Stimulated activated CD8-positive, alpha-beta memory T cell treated with anti-CD3 and anti-CD28 coated beads, Interleukin-15, amount 100 ng/mL, for 48 hours (primary cell): ENCODE measurements at places on chromosomes 7 and 10.

- no peak for DNase-seq
Observed at GRCh38 chr7:120256344-120257070, 16.5 kb upstream of the KCND2 start.

DNA sequence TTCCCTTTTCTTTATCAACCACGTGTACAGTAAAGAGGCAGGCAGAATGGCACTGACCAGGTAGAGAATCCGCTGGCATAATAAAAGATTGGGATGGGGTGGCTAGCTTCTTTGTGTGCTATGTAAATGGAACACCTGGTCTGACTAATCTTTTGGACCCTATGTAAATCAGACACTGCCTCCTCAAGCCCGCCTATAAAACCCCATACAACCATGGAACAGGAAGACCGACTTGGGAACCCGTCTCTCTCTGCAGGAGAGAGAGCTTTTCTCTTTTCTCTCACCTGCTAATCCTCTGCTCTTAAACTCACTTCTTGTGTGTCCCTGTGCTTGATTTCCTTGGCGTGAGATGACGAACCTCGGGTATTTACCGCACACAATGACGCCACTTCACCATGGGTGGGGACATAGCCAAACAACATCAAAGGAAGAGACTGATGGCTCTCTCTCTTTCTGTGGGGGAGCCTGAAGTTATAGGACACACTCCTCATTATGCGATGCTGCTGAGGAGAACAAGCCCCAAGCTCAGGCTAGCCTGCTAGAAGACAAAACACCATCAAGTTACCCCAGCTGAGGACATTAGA, 94.2 kb downstream of the ARL5B start:
- DNase-seq, result no peak

DNA sequence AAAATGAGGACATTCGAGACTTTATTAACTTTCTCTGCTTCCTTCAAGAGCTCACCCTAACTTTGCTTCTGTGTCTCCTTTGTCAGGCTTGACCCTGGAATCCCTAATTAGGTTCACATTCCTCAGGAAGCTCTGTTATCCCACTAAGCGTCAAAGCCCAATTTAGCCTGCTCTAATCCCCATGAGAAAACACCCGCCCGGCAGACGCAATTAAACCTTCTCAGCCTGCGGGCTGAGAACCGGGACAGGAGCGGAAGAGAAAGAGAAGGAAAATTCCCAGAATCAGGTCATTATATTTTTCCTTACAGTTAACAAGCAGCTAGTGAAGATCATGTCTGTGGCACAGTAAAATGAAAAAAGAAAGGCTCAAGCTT, 93.0 kb downstream of the TNS3 start:
- no peak for DNase-seq

GRCh38 chr10:125201108-125201524, 40.8 kb upstream of the CTBP2 start:
- DNase-seq, result no peak

GRCh38 chr10:51815723-51816122, 116.3 kb upstream of the CSTF2T start:
- no peak for DNase-seq

GRCh38 chr10:17747883-17748550, 4.0 kb upstream of the TMEM236 start:
- no peak for DNase-seq

- DNase-seq, result no peak
Observed at GRCh38 chr7:30462179-30462578, 16.4 kb downstream of the NOD1 start.

DNA sequence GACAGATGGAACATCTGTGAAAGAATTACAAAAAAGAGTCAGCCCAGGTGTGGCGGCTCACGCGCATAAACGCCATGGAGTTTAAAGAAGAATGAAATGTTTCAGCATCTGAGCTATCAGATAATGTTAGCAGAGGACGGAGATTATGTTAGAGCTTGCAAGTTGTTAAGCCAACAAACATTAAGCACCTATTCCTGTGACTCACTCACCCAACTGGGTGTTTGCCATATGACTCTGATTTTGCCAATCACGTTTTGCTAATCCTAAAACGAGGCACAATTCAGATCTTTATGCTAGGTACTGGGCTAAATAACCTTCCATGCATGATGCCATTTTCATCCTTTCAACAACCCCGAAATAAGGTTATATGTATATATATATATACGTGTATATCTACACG, 29.0 kb upstream of the CCNY start:
- no peak for DNase-seq

DNA sequence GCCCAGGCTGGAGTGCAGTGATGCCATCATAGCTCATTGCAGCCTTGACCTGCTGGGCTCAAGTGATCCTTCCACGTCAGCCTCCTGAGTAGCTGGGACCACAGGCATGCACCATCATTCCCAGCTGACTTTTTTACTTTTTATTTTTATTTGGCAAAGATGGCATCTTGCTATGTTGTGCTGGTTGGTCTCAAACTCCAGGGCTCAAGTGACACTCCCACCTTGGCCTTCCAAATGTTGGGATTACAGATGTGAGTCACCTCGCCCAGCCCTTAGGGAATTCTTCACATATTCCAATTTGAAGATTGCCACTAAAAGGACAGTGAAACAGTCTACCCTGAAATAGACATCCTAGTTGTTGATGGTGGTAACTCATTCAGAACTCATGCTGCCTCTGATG, 27.7 kb downstream of the SUGCT start:
- DNase-seq, result no peak

- DNase-seq, result no peak
Observed at GRCh38 chr10:5490698-5491464, 8.5 kb downstream of the CALML5 start.

DNA sequence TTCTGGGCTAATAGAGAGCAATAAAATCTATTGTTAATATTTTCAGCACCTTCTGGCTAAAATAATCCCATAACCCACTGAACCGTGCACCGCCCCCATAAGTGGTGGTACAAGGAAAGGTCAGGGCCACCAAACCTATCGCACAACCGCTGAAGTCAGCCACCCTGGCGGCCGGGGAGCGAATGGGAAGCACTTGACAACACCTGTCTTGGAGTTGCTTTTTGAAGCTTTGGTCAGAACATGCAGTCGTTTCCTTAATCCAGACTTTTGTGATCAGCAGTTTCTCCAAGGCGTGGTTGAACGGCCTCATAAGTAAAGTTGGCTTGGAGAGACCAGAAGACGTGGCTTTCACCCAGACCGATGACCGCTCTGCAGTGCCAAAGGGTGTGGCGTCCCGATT, 97.4 kb downstream of the DNAJB6 start:
- no peak for DNase-seq

- no peak for DNase-seq
Observed at GRCh38 chr10:44593952-44594351, 209.1 kb upstream of the CXCL12 start.

DNA sequence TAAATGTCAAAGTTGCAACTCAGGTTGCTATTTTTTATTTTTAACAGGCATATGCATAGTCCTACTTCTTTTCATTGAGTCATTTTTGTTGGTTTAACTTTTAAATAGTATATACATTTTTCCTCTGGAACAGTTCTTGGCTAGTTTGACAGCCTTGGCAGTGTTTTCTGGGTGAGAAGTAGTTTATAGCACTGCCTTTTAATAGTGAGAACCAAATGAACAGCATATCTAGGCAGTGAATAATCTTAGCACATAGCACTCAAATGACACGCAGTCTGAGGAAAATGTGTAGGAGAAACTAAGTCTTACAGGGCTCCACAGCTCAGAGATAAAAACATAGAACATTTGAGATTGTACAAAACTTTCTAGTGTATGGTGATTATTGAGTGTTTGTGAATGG, 265.5 kb upstream of the POT1 start:
- DNase-seq, result no peak

GRCh38 chr10:125626671-125627070, 56.3 kb downstream of the TEX36 start:
- no peak for DNase-seq

- DNase-seq, result no peak
Observed at GRCh38 chr10:9081961-9082360, 1027.5 kb downstream of the GATA3 start.

- no peak for DNase-seq
Observed at GRCh38 chr10:130283219-130283545, 147.0 kb downstream of the GLRX3 start.

DNA sequence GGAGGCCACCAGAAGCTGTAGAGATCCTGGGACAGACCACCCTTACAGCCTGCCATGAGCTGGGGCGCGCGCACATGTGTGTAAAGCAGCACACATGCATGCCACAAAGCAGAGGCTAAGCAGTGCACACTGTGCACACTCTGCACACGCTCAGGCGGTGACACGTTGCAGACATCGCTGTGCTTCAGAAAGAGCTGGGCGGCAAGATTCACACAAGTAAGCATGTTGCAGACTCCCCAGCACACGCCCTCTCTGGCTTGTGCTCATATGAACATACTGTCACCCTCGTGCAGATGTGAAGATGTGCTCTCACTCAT, 478.9 kb downstream of the DNAJB6 start:
- no peak for DNase-seq

DNA sequence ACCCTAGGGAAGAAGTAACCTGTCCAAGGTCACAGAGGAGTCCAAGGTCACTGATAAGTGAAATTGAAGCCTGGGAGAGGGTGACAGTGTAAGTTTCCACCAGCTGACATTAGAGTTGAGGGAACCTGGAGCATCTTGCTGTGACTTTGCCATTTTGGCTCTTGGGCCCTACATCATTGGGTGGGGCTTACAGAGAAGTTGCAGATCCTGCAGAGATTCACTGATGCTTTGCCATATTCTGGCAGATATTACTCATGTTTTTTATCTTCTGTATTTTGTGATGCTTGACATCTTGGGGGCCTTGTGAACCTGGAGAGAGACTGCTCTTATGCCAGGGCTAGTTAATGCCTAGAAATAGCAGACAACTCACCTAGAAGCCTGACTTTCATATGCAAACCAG, 36.5 kb downstream of the SMKR1 start:
- no peak for DNase-seq

- no peak for DNase-seq
Observed at GRCh38 chr10:129901389-129902006, 62.6 kb downstream of the EBF3 start.

DNA sequence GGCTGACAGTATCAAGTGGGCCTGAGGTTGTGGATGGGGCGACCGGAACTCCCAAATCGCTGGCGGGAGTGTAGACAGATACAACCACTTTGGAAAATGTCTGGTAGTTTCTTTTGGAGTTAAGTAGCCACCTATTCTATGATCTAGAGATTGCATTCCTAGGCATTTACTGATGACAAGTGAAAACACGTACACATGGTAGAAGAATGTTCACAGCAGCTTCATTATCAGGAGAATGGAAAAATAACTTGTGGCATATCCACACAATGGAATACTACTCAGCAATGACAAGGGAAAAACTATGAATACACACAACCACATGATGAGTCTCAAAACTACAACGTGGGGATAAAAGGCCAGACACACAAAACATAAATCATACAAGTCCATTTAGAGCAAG, 146.0 kb downstream of the MYOF start:
- no peak for DNase-seq

DNA sequence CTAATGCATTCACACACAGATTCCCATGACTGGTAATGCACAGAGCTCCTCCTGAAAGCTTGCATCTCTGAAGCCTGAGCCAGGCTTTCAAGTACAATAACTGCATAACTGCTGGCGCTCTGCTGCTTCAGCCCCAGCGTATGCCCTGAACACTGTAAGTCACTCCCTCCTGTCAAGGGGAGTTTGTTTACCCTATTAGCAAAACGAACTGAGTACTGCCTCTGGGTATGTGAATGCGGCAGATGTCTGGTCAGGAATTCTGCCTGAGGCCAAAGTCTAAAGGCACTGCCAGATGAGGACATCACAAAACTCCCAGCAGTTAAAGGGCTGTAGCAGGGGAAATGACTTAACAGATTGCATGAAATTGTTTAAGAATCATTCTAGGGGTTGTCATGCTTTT, 97.7 kb downstream of the NRCAM start:
- DNase-seq, result no peak

DNA sequence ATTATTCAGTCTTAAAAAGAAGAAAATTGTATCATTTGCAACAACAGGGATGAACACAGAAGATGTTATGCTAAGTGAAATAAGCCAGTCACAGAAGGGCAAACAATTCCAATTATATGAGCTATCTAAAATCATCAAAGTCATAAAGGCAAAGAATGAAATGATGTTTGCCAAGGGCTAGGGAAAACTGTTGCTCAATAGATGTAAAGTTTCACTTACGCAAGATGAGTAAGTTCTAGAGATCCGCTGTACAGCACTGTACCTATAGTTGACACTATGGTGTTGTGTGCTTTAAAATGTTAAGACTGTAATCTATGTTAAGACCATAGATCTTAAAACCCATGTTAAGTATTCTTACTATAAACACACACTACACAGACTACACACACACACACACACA, 904.6 kb upstream of the LRRN3 start:
- DNase-seq, result no peak

DNA sequence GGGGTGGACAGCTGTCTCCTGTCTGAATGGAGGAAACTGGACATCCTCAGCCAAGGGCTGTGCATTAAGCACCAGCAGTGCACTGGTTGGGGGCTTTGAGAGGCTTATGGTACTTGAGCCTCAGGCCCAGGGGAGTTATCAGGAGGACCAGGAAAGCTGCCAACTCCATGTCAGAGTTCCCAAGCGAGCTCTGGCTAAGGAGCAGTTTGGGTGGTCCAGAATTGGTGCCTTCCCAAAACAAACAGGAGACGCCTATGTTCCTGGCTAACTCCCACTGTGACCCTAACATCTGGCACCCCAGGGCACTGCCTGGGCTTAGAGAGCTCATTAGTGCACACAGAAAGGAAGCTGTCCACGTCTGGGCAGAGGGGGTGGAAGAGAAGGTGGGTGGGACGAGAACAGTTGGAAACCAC, 408.6 kb upstream of the NPVF start:
- DNase-seq, result no peak

GRCh38 chr10:76917071-76917470, 720.5 kb downstream of the KCNMA1 start:
- no peak for DNase-seq

DNA sequence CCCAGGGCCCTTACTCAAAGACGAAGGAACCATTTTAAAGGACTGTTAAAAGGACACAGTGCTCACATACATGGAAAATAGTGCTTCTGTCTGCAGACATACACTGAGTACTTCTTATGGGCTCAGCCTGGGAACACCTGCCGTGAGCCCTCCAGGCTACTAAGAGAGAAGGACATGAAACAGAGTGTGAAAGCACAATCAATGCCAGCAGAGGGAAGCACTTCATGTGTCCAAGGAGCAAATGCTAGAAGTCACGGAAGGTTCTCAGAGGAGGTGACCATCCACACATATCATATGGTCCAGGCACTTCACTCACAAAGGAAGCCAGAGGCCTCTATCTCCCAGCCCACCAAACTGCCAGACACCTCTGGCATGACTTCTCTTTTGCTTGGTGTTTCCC, 15.5 kb downstream of the ELMO1 start:
- no peak for DNase-seq

DNA sequence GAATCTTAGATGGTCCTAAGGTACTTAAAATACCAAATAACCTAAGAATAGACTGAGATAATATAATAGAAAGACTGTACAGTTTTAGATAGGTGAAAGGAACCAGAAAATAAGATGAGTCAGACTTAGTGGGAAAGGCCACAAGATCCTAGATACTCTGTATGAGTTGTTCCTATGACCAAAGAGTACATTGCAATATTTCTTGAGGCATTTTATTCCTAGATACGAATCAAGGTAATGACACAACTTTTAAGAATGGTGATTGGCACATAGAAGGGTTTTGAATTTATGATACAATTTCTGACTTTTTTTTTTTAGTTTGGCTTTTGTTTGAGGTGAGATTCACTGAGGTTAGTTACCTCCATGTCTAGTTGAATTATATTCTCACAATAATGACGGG, 30.2 kb downstream of the MGAM start:
- no peak for DNase-seq
